ENCODE measurements at places on chromosomes 13 and 19. TPM values are rescaled to one million over a fixed set of nuclear protein-coding genes. Genes with fewer than 3 reads are reported as not detected.

DNA sequence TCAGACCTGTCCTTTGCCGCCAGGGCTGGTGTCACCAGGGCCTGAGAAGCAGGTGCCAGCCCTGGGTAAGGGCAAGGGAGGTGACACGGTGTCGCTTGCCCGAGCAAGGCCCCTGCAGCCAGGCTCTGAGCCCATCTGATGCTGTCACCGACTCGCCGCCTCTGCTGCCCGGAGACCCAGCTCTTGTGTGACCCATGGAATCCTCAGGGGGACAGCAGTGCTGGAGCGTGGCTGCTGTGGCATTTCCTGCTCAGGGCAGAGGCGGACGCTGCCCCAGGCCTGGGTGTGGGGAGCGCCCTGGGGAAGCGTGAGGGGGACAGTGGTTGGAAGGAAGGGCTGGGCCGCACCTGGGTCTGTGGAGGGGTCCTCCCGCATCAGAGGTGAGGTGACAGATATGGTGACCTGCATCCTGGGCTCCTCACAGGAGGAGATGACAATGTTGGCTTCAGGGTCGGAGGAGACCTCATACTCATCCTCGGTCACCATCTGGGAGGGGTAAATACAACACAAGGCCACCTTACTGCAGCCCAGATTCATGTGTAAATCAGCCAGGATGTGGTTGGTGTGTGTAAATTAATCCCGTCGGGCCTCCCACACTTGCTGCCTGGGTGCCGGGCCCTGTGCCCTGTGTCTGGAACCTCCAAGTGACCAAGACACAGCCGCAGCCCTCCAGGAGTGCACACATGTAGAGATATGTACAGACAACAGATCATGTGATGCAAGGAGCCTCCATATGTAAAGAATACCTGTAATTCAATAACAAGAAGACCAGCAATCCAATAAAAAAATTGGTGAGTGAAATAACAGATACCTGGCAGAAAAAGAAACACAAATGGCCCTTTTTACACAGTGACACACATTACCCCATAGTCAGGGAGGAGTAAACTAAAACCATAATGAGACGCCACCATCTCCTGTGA lies 27.6 kb upstream of the MATK start:
- peak; percentile 26 for DNase-seq

GRCh38 chr13:34070006-34070405 lies 252.1 kb downstream of the RFC3 start:
- no peak for DNase-seq

DNA sequence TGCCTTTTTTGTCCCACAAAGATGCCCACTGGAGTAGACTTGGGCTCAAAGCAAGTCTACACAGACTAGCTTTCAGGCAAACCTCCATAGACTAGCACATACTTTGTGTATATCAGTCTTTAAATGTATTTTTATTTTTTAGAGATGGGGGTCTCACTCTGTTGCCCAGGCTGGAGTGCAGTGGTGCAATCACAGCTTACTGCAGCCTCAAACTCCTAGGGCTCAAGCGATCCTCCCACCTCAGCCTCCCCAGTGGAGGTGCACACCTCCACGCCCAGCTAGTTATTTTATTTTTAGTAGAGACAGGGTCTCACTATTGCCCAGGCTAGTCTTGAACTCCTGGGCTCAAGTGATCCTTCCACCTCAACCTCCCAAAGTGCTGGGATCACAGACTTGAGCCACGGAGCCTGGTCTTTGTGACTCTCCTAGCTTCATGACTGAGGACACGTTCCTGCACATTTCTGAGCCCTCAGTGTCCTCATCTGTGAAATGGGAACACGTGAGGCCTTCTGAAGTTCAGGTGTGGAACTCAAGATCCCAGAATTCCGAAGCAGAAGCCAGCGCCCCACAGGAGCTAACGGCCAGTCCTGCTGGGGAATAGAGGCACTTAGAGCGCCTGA lies 5.1 kb upstream of the TPM4 start:
- DNase-seq, result no peak

The TEAD2 gene
- total RNA-seq, result not detected

The ZNF211 gene
- 34.4 TPM for total RNA-seq

- DNase-seq, result no peak
Measured at GRCh38 chr19:33496038-33496895, 25.3 kb downstream of the PEPD start.

The CPAMD8 gene
- total RNA-seq, result 0.43 TPM

The YJEFN3 gene
- 3.4 TPM for total RNA-seq

- no peak for DNase-seq
Measured at GRCh38 chr13:110467516-110468110, 93.9 kb downstream of the RAB20 start.

The CLC gene
- not detected for total RNA-seq

DNA sequence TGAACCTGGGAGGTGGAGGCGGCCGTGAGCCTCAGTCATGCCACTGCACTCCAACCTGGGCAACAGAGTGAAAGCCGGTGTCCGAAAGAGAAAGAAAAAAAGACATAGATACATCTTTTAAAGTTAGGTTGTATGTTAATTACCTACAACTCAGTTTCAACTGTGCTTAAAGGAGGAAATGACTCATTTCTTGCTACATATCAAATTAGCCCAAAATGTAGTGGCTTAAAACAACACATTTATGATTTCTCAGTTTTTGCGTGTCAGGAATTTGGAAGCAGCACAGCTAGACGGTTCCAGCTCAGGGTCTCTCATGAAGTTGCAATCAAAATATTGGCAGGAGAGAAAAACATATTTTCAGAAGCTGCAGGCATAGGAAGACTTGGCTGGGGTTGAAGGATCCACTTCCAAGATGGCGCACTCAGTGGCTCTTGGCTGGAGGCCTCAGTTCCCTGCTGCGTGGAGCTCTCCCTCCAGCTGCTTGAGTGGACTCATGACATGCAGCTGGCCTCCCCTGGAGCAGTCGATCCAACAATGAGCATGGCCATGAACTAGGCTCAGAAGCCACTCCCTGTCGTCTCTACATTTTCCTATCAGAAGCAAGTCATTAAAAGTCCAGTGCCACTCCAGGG lies 7.1 kb downstream of the LDLR start:
- no peak for DNase-seq

- DNase-seq, result no peak
Measured at GRCh38 chr19:50497022-50497405, 14.0 kb downstream of the JOSD2 start.

DNA sequence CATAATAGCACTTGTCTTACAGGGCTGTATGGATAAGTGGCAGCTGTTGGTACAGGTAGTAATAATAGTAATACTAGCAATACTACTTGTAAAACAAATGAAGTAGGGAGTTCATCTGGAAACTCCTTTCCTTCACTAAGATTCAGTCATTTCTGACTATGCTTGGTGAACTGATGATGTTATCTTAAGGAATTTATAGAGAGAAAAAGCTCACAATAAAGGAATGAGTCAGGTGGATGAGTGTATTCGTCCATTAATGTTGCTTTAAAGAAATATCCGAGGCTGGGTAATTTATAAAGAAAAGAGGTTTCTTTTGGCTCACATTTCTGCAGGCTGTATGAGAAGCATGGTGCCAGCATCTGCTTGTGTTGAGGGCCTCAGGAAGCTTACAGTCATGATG lies 477.3 kb downstream of the KLF12 start:
- DNase-seq, result no peak

The C19orf67 gene
- not detected for total RNA-seq

DNA sequence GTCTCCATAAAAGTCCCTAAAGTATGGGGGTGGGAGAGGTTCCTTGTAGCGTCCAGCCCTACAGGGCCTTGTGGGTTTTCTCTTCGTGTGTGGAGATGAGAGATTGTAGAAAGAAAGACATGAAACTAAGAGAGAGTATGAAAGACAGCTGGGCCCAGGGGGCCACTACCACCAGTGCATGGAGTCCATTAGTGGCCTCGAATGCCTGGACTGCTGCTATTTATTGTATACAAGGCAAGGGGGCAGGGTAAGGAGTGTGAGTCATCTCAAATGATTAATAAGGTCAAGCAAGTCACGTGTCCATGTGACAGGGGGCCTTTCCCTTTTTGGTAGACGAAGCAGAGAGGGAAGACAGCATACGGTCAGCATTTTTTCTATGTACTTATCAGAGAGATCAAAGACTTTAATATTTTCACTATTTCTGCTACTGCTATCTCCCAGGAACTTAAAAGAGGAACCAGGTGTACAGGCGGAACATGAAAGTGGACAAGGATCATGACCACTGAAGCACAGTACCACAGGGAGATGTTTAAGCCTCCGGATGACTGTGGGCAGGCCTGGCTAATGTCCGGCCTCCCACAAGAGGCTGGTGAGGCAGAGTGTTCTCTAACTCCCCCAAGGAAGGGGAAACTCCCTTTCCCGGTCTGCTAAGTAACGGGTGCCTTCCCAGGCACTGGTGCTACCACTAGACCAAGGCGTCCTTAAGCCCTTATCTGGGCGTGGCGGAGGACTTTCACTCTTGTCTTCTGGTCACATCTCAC lies 25.5 kb downstream of the FGF21 start:
- DNase-seq, result no peak

The VAV1 gene
- 68.3 TPM for total RNA-seq

The RFPL4AL1 gene
- not detected for total RNA-seq

GRCh38 chr19:5983367-5983955 lies 5.5 kb upstream of the RANBP3 start:
- DNase-seq, result no peak

The ALDH16A1 gene
- 26.1 TPM for total RNA-seq

The ZNF416 gene
- 8.2 TPM for total RNA-seq

- no peak for DNase-seq
Measured at GRCh38 chr19:49491804-49492572, 4.2 kb upstream of the RPS11 start.

GRCh38 chr13:45004096-45004495 lies 14.8 kb downstream of the GPALPP1 start:
- no peak for DNase-seq

GRCh38 chr19:18859676-18860301 lies 28.0 kb downstream of the UPF1 start:
- no peak for DNase-seq

DNA sequence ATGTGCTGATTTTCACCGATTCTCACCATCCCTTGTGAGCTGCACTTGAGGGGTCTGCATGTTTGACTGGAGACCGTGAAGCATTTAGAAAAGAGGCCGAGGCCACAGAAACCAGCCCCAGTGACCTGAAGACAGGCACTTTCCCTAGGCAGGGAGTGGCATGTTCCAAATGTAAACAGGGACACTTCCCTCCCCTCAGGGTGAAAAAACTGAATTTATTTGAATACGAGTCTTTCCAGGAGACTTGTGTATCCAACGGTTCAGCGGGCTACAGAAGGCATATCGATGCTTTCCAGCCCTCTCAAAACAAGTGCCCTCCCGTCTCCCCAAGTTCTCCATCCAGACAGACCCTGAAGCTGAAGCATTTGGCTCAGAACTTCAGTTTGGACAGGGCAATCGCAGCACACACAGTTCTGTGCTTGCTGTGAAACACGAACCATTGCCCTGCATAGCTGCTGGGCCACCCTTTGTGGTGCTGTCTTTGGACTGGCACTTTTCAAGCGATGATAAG lies 106.1 kb downstream of the ZIC5 start:
- DNase-seq, result no peak

The ZNF85 gene
- 3.7 TPM for total RNA-seq

All from CD8-positive, alpha-beta T cell (primary cell).